ENCODE measurements at places on chromosomes 3 and 15.

- DNase-seq = no peak
Measured at GRCh38 chr3:142243134-142243533, 17.7 kb upstream of the GK5 start.

DNA sequence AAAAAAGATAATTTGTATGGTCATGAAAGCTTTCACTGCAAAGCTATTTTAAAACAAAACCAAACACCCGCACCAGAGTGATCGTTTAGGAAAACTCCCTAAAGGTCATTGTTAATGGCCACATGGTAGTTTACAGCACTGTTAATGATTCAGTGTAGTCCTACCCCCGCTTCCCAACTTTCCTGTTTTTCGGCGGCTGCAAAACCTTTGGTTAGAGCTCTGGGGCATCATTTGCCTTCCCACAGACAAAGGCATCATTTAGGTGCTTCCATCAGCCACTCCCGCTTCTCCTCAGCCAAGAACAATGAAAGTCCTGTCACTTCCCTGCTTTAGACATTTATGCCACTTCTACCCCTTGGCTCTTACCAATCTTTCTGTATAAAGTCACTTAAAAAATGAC, 10.6 kb downstream of the MELTF start:
- DNase-seq = no peak

DNA sequence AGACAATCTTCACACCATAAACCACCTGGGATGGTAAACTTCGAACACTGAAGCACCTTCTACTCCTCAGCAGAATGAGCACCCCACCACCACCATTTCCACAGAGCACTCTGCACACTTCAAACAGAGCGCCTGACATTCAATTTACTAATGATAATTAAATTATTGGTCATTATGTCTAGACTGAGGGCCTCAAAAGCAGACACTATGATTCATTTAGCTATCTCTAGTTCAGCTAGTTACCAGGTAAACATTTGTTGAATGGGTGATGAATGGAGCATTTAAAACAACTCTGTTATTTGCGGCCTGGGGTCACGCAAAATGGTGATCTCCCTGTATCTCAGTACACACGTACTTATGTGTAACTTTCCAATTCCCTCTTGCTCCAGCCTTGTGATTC, 40.9 kb downstream of the ACAP2 start:
- DNase-seq = no peak

GRCh38 chr3:8210882-8211341, 290.7 kb upstream of the LMCD1 start:
- no peak for DNase-seq
